ENCODE measurements at places on chromosomes 3 and 15. TPM values are rescaled to one million over a fixed set of nuclear protein-coding genes. Genes with fewer than 3 reads are reported as not detected.

ITGA11 gene
- total RNA-seq = 3.8 TPM

GRCh38 chr3:78757731-78758130, 1010.1 kb downstream of the ROBO1 start:
- DNase-seq = no peak

CPN2 gene
- total RNA-seq = not detected

GRCh38 chr15:97691799-97692198, 268.7 kb upstream of the ARRDC4 start:
- DNase-seq = no peak

NRG4 gene
- total RNA-seq = not detected

DNA sequence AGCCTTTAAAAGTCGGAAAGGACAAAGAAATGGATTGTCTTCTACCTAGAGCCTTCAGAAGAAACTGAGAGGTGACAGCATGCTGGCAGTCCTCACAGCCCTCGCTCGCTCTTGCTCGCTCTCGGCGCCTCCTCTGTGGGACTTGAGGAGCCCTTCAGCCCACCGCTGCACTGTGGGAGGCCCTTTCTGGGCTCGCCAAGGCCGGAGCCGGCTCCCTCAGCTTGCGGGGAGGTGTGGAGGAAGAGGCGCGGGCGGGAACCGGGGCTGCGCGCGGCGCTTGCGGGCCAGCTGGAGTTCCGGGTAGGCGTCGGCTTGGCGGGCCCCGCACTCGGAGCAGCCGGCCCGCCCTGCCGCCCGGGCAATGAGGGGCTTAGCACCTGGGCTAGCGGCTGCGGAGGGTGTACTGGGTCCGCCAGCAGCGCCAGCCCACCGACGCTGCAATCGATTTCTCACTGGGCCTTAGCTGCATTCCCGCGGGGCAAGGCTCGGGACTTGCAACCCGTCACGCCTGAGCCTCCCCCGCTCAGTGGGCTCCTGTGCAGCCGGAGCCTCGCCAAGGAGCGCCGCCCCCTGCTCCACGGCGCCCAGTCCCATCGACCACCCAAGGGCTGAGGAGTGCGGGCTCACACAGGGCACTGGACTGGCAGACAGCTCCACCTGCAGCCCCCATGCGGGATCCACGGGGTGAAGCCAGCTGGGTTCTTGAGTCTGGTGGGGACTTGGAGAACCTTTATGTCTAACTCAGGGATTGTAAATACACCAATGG, 953.8 kb upstream of the GBE1 start:
- DNase-seq = no peak

- DNase-seq = no peak
Observed at GRCh38 chr15:52717924-52718323, 38.7 kb upstream of the ATOSA start.

EHHADH gene
- 10.5 TPM for total RNA-seq

- DNase-seq = no peak
Observed at GRCh38 chr3:13282358-13282985, 137.7 kb downstream of the NUP210 start.

GRCh38 chr3:119548341-119548740, 11.1 kb downstream of the CD80 start:
- DNase-seq = no peak

TMC3 gene
- total RNA-seq = not detected

SOX2 gene
- total RNA-seq = not detected

CMTM8 gene
- total RNA-seq = 4.8 TPM

GRCh38 chr3:158094235-158095110, 11.7 kb downstream of the SHOX2 start:
- no peak for DNase-seq

DNA sequence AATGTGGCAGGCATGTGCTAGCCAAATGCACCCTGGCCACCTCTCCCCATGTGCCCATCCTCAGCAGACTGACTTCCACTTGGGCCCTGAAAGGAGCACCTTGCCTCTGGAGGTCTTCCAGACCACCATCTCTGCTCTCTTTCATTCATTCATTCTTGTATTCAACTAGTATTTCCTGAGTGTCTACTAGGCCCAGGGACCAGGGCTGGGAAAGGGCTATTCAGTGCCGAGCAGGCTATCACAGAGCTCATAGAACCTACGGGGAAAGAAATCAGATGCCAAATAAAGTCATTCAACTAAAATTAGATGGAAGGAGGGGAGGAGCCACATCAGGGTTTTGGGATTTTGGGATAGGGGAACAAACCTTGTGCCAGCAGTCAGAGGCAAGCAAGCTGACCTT, 18.9 kb downstream of the PRR23A start:
- no peak for DNase-seq

MYO5C gene
- total RNA-seq = 7.7 TPM

GRCh38 chr3:46715507-46716175, 2.0 kb downstream of the PRSS50 start:
- DNase-seq = peak; percentile 17

GRCh38 chr3:45554006-45554666, 40.4 kb upstream of the LIMD1 start:
- DNase-seq = no peak

DNA sequence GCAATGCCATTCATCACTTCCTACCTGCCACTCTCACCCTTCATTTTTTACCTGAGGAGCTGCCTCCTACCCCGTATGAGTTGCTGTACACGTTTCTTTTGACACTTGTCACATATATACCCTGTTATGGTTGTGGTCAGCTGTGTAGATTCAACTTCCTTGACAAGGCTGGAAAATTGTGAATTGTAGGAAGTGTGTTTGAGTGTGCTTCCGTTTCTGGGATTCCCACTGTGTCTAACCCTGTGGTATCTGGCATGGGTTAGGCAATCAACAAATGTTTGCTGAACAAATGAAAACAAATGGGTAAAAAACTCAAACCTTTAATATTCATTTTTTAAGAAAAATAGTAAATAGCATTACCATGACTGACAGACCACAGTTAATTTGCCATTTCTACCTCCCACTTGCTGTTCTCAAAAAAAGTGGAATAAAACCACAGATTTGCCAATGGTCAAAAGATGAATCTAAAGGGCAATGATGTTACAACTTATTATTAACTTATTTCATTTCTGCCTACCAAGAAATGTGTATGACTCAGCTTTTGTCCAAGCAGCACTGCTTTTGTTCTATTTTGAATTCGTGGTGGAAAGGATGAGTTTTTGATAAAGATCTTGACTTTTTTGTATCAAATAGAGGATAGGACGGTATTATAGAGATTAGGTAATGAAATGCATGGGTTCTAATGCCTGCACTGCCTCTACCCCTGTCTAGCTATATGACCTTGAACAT, 404.6 kb downstream of the LPP start:
- no peak for DNase-seq

- no peak for DNase-seq
Observed at GRCh38 chr15:61794276-61794675, 266.0 kb downstream of the VPS13C start.

- no peak for DNase-seq
Observed at GRCh38 chr15:92886042-92886537, 14.0 kb upstream of the CHD2 start.

DNA sequence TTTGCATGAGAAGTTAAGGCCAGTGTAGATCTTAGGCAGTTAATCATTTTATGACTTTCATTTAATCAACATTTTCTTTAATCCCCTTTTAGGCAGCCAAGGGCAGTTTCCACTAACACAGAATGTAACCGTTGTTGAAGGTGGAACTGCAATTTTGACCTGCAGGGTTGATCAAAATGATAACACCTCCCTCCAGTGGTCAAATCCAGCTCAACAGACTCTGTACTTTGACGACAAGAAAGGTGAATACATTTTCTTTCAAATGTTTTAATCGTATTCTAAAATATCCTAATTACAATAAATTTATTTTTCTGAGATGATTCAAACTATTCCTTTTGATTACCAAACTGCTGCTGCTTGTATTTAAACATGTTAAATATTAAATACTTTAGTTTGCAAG, 843.2 kb downstream of the CADM2 start:
- DNase-seq = no peak

CORO2B gene
- 4.7 TPM for total RNA-seq

GRCh38 chr15:60315878-60316277, 81.9 kb downstream of the ANXA2 start:
- no peak for DNase-seq

DNA sequence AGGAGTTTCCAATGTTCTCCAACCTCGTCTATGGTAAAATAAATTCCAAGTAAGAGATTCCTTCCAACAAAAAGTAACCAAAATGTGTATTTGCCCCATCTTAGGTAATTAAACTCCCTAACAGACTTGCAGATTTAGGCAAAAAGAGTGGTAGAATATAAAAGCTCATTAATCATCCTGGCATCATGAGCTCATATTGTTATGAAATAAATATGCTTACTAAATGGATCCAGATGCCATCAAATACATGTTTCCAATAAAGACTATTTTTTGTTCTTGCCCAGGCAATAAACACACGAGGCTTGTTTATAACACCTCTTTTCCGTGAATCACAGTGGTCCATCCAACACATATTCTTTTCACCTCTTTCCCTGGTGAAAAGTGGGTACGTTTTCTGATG, 189.4 kb downstream of the THSD4 start:
- DNase-seq = no peak

DNA sequence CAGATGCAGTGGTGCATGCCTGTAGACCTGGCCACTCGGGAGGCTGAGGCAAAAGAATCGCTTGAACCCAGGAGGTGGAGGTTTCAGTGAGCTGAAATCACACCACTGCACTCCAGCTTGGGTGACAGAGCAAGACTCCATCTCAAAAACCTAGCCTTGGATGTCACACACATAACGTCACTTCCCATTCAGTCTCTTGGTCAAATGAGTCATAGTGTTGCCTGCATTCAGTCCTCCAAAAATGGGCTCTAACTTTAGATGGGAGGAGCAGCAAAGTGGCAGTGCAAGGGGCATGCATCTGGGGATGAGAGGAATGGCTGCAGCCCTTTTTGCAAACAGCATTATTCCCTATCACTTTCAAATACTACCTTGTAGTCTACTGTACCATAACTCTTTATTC, 62.9 kb upstream of the AGBL1 start:
- DNase-seq = no peak

NKIRAS1 gene
- total RNA-seq = 12.8 TPM

GRCh38 chr3:126498929-126499328, 18.6 kb downstream of the UROC1 start:
- no peak for DNase-seq

- DNase-seq = no peak
Observed at GRCh38 chr3:31173118-31173718, 278.8 kb upstream of the GADL1 start.

GRCh38 chr3:123951522-123952447, 9.2 kb downstream of the CCDC14 start:
- no peak for DNase-seq

C2CD4A gene
- 0.60 TPM for total RNA-seq

ITIH4 gene
- 1.2 TPM for total RNA-seq

Data from omental fat pad (tissue), 4 donors.